Uterus (tissue), 4 donors: ENCODE measurements at places on chromosomes 5 and 9. TPM values are rescaled to one million over a fixed set of nuclear protein-coding genes. Genes with fewer than 3 reads are reported as not detected.

The PCDHGA11 gene
- total RNA-seq = 12.8 TPM

The INSL4 gene
- total RNA-seq = not detected

The MUSK gene
- not detected for total RNA-seq

The PCDHB13 gene
- 9.9 TPM for total RNA-seq

The DPYSL3 gene
- total RNA-seq = 213 TPM

DNA sequence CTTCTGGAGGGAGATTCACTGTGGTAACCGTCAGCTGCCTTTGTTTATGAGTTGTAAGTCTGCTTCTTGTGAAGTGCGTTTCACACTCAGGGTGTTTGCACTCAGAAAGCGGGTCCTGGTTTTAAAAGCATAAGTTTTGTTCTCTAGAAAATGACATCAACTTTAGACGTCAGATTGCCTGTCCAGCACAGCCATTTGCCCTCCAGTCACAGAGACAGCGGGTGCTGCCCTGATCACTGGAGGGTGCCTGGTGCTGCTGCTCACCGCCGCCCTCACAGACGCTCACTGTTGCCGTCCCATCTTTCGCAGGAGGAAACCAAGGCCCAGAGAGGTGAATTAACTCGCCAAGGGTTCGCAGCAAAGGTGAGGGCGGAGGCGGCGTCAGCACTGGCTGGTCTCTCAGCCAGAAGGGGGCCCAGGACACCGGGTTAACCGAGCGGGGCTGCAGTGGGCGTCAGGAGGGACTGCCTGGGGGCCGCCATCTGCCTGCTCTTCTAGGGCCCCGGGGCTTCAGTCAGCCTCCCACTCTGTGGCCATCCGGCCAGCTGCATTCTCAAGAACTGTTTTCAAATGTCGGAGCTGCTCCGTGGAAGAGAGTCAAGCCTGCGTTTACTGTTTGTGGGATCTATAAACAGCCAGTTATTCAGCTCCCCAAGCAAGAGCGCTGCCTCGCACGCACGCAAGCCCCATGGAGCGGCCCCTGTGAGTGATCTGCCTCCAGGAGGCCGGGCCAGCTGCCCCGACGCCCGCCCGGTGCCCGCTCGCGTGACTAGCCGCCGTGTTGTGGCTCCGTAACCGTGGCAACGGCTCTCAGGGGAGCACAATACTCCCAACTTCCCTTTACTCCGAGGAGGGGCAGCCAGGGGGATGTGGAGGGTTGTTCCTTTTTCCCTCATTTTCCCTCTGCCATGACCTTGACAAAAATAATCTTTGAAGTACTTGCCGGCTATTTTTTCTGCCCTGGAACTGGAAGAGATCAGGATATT lies 43.4 kb upstream of the EXOC3 start:
- peak; percentile 65 for DNase-seq

DNA sequence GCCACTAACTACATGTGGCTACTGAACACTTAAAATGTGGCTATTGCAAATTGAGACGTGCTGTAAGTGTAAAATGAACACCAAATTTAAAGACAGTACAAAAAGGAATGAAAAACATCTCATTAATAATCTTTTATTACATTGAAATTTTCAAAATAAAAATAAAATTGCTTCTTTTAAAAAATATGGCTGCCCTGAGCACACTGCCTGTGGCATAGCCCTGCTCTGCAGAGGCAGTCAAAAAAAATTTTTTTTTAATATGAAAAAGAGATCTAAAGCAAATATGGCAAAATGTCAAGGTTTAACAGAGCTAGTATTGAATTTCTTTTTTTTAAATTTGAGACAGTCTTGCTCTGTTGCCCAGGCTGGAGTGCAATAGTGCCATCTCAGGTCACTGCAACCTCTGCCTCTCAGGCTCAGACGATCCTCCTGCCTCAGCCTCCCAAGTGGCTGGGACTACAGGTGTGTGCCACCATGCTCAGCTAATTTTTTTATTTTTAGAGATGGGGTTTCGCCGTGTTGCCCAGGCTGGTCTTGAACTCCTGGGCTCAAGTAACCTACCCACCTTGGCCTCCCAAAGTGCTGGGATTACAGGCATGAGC lies 25.6 kb downstream of the CARNMT1 start:
- DNase-seq = no peak

DNA sequence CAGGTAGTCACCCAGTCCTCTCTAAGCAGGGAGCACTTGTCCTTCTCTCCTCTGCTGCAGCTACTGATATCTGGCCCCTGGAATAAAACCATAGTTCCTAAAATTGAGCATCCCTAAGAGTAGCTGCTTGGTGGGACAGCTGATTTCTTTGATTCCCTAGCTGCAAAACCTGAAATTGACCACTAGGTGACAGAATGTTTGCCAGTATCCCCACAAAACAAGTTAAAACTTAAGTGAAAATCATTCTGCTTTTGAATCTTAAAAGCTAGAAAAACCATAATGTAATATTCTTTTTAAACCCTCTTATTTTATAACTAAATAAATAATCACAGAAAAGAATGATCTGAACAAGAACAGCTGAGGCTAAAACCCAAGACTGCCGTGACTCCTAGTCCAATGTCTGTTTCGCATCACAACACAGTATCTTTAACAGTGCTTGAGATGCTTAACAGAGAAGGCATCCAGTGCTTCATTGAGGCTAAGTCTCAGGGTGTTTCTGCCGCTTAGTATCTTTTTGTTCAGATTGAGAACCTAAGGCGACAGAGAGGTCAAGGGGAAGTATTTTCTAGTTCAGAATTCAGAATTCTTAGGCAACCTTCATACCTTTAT lies 24.4 kb upstream of the TAL2 start:
- DNase-seq = no peak

- no peak for DNase-seq
Observed at GRCh38 chr5:15783734-15784133, 283.8 kb downstream of the FBXL7 start.

DNA sequence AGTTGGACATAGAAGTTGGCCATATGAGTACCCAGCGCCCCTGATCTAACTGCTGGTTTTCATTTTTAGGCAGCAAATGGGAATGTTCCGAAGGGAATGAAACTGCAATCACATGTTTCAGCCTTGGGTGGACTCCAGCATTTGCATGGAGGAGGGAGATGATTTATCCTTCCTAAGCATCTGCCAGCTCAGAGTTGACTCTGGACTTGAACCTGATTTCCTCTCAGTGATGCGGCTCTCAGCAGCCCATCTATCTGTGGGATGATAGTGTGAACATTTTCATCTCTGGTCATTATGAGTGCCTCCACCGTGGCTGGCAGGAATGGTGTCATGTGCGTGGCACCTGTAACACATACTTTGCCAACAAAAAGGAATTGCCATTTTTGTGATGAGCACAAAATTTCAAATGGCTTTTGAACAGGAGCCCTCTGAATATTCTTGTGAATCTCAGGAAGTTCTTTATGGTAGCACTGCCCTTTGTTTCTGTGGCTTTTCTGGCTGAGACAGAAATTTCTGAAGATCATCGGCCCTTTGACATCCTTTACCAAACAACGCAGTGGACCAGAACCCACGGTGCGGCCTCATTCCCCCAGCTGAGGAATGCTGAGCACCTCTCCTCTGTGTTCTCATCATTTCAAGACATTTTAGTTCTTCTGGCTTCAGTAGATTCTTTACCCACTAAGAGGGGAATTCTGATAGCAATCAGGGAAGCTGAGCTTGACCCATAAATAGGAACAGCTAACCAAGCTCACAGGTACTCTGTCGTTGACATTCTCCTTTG lies 28.5 kb downstream of the FUBP3 start:
- DNase-seq = peak; percentile 74
